ENCODE measurements at places on chromosomes 2 and 18. TPM values are rescaled to one million over a fixed set of nuclear protein-coding genes. Genes with fewer than 3 reads are reported as not detected.
A peak's percentile ranks its signal among the peaks of the same experiment; 100 is the strongest.

Gene VWC2L
- not detected for total RNA-seq

Gene SERPINE2
- 19.6 TPM for total RNA-seq

Gene EPB41L3
- 1.7 TPM for total RNA-seq

Gene CABYR
- 12.0 TPM for total RNA-seq

Gene TLX2
- not detected for total RNA-seq

Gene FOXI3
- 0.51 TPM for total RNA-seq

DNA sequence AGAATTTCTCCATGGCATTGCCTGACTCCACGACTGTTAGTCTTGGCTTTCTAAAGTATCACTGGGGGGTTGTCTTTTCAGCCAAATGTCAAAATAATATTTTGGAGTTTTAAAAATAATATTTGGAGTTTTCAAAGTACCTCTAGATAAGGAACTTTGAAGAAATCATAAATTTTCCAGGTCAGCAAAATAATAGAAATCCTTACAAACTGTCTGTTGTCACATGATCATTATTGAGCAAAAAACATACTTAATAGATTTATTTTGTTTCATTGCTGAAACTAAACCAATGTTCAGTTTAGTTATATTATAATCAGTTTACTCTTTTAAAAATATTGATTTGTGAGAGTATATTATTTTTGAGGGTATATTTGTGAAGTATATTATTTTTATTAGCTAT, 85.7 kb downstream of the APLF start:
- H3K27ac ChIP-seq, result no peak overlapping the region
- no peak for DNase-seq
- no peaks in the 10 kb centered on the region for H3K4me1 ChIP-seq
- no peaks in the 10 kb centered on the region for H3K36me3 ChIP-seq

- H3K4me3 ChIP-seq, result no peak overlapping the region
- H3K4me1 ChIP-seq, result peaks cover 5% of the 10 kb centered on the region
- DNase-seq, result no peak
- no peak overlapping the region for H3K27ac ChIP-seq
Measured at GRCh38 chr2:189576396-189576795, 4.2 kb downstream of the SLC40A1 start.

DNA sequence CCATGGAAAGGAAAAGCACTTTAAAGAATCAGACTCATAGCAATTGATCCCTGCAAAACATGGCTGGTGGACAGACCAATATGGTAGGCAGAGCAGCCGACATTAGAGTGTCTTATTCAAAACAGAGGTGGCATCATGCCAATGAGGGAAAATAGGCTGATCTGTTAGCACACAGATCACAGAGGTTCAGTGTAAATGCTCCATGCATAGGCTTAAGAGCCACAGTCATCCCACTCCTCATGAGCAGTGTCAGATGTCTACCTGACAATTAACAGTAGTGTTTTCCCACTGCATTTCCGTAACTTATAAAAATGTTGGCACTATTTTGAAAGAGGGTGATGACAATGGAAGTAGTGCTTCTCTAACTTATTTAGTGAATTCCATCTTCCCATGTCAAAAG, 86.7 kb downstream of the SPATS2L start:
- DNase-seq, result no peak
- H3K4me1 ChIP-seq, result peaks cover 14% of the 10 kb centered on the region
- H3K4me3 ChIP-seq, result no peak overlapping the region
- no peaks in the 10 kb centered on the region for H3K36me3 ChIP-seq
- H3K27ac ChIP-seq, result no peak overlapping the region
- no peaks in the 10 kb centered on the region for H3K27me3 ChIP-seq

DNA sequence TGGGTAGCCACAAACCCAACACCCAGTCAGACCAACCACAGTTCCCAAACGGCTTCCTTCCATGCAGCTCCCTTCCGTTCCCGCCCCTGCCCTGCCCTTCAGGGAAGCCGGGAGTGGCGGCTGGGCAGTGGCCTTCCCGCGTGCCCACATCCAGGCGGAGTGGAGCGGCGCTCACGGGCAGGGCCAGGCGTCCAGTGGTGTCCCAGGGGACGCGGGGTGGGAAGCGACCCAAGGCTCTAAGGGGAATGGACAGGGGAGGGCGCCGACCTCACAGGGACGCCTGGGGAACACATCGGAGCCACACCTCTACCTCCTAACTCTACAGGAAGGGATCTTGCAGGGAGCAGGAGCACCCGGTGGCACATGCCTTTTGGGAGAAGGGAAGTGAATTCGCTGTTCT, 225.9 kb upstream of the MGAT5 start:
- no peak for DNase-seq
- no peaks in the 10 kb centered on the region for H3K4me1 ChIP-seq
- H3K4me3 ChIP-seq, result no peak overlapping the region
- no peaks in the 10 kb centered on the region for H3K36me3 ChIP-seq

DNA sequence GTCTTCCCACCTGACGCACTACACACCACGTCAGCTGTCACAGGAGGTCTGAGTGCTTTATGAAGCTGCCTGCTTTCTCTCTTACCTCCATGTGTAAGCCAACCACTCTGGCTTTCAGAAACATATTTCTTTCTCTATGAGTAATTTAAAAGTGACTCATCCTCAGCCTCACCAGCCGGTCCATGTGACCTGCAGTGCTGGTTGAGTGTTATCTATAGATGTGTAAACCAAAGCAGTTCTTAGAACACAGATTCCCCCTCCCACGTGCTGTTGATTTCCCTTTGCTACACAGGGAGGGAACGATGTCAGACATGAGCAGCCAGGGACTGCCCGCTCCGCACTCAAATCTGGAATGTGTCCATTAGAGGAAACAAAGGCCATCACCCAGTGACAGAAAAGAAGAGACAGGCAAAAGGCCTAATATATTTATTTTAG, 157.8 kb downstream of the BCL2 start:
- no peak overlapping the region for H3K4me3 ChIP-seq
- no peak overlapping the region for H3K27ac ChIP-seq
- no peak for DNase-seq
- H3K36me3 ChIP-seq, result no peaks in the 10 kb centered on the region

- no peaks in the 10 kb centered on the region for H3K36me3 ChIP-seq
- peaks cover 4% of the 10 kb centered on the region for H3K4me1 ChIP-seq
- H3K27me3 ChIP-seq, result no peaks in the 10 kb centered on the region
- DNase-seq, result no peak
Measured at GRCh38 chr18:10245846-10246175, 208.6 kb upstream of the APCDD1 start.

GRCh38 chr2:98487806-98488189, 43.1 kb downstream of the INPP4A start:
- H3K36me3 ChIP-seq, result no peaks in the 10 kb centered on the region
- H3K27ac ChIP-seq, result no peak overlapping the region
- peak; percentile 31 for DNase-seq
- H3K4me3 ChIP-seq, result no peak overlapping the region

GRCh38 chr2:68237404-68237803, 14.9 kb downstream of the PPP3R1 start:
- H3K4me3 ChIP-seq, result no peak overlapping the region
- H3K27ac ChIP-seq, result no peak overlapping the region
- peaks cover 30% of the 10 kb centered on the region for H3K4me1 ChIP-seq
- DNase-seq, result no peak

- H3K4me1 ChIP-seq, result peaks cover 9% of the 10 kb centered on the region
- no peak overlapping the region for H3K4me3 ChIP-seq
- no peak overlapping the region for H3K27ac ChIP-seq
- peak; percentile 65 for DNase-seq
- no peaks in the 10 kb centered on the region for H3K36me3 ChIP-seq
Measured at GRCh38 chr18:24734058-24734457, 273.6 kb downstream of the HRH4 start.

- H3K4me3 ChIP-seq, result no peak overlapping the region
- H3K4me1 ChIP-seq, result no peaks in the 10 kb centered on the region
- no peak for DNase-seq
- H3K36me3 ChIP-seq, result no peaks in the 10 kb centered on the region
- no peak overlapping the region for H3K27ac ChIP-seq
- no peaks in the 10 kb centered on the region for H3K27me3 ChIP-seq
Measured at GRCh38 chr2:140836826-140837225, 1294.0 kb downstream of the LRP1B start.

DNA sequence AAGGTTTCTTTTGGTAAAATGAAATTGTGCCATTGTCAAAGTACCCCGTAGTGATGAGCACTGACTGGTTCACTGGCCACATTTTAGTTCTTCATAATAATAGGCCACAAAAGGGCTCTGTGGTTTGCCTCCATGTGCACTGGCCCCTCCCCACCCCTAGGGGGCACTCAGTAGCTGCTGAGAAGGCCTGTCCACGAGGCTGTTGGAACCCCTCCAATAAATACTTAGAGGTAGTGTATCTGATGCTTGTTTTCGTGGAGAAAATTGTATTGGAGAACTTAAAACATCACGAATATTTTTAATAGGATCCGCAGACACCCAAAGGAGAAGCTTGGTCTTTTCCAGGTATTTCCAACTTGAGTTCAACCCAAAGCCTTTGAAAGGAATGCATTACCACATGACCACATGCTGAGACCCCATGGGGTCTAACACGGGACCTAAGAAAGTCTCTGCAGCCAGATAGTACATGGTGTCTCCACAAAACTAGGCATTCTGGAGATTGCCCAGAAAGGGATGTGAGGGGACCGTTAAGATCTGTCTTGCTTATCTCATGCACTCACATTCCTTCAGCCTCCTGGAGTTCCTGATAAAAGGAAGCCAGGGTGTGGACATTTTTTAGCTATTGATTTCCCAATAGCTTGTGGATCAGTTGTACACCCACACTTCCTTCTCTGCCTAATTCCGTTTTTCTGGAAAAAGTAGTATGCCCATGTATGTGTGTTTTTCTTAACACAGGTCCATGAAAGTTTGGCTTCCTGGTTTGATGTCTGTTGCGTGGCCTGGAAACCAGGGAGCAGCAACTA, 28.5 kb upstream of the NOSTRIN start:
- DNase-seq, result peak; percentile 48
- no peaks in the 10 kb centered on the region for H3K27me3 ChIP-seq
- no peaks in the 10 kb centered on the region for H3K4me1 ChIP-seq
- peaks cover 10% of the 10 kb centered on the region for H3K36me3 ChIP-seq
- no peak overlapping the region for H3K27ac ChIP-seq
- H3K4me3 ChIP-seq, result no peak overlapping the region

DNA sequence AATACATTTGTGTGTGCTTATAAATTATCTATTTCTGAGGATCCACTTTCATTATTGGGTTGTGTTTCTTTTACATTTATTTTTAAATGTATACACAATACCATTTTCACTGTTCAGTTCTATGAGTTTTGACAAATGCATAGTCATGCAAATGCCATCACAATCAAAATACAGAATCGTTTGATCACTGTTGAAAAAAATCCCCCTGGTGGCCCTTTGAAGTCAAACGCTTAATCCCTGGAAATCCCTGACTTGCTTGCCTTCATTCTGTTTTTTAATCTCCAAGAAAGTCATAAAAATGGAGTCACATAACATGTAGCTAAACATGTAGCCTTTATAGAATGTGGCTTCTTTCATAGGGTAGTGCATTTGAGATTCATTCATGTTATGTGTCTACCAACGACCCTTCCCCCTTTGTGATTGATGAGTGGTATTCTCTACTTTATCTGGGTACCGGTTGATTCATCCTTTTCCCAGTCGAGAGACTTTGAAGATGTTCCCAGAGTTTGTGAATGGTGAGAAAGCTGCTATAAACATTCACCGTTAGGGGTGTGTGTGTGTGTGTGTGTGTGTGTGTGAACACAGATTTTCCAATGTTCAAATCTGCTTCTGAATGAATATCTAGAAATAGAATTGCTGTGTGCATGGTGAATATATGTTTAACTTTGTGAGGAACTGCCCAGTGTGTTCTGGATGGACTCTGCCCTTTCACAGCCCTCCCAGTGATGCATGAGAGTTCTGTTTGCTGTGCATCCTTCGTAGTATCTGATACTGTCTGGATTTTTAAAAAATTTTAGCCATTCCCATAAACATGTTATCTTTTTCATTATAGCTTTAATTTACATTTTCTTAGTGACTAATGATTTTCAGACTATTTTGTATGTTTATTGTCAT, 173.6 kb downstream of the GALR1 start:
- H3K36me3 ChIP-seq, result no peaks in the 10 kb centered on the region
- peak; percentile 20 for DNase-seq
- H3K4me1 ChIP-seq, result peaks cover 13% of the 10 kb centered on the region
- no peak overlapping the region for H3K27ac ChIP-seq
- no peaks in the 10 kb centered on the region for H3K27me3 ChIP-seq

DNA sequence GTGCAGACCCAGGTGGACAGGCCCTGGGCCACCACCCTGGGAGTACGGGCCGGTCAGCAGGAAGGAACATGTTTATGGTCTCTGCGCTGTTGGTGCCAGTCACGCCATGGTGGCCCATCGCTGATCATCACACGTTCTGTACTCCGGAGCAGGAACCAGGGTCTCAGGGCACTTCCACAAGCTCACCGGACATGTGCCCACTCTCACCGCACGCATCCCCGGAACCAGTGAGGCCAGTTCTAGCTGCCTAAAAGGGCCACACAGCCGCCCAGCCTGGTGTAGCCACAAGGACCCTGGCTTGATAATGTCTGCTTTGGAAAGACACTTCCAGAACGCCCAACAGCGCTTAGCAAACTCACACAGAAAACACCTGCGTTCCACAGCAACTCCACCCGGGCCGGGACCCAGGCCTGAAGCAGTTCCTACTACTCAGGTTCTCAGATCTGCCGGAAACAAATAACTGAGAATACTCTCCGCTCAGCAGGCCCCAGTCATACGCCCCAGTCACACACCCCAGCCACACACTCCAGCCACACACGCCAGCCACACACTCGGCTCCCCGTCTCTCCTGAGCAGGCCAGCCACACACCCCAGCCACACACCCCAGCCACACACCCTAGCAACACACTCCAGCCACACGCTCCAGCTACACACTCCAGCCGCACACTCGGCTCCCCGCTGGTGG, 123.3 kb downstream of the HDAC4 start:
- peaks cover 14% of the 10 kb centered on the region for H3K4me1 ChIP-seq
- H3K27me3 ChIP-seq, result no peaks in the 10 kb centered on the region
- DNase-seq, result no peak
- H3K36me3 ChIP-seq, result no peaks in the 10 kb centered on the region
- no peak overlapping the region for H3K27ac ChIP-seq
- no peak overlapping the region for H3K4me3 ChIP-seq

Data from neural progenitor cell (in vitro differentiated cells).